ENCODE measurements at places on chromosomes 4 and X.

GRCh38 chrX:349196-349595 is 30.6 kb upstream of the GTPBP6 start:
- no peak for DNase-seq

GRCh38 chr4:62517716-62518115 is 1317.6 kb downstream of the ADGRL3 start:
- DNase-seq = no peak

GRCh38 chrX:27008486-27008885 is 454.7 kb downstream of the PPP4R3C start:
- no peak for DNase-seq

- no peak for DNase-seq
Measured at GRCh38 chrX:41086627-41086932, 1.3 kb downstream of the USP9X start.

- no peak for DNase-seq
Measured at GRCh38 chr4:76799718-76800117, 98.2 kb downstream of the SOWAHB start.

- DNase-seq = peak; percentile 23
Measured at GRCh38 chr4:26985873-26986272, 125.2 kb downstream of the STIM2 start.

- no peak for DNase-seq
Measured at GRCh38 chrX:155873188-155873587, 8.0 kb upstream of the VAMP7 start.

GRCh38 chr4:2930135-2930757 is 33.0 kb downstream of the NOP14 start:
- DNase-seq = no peak

DNA sequence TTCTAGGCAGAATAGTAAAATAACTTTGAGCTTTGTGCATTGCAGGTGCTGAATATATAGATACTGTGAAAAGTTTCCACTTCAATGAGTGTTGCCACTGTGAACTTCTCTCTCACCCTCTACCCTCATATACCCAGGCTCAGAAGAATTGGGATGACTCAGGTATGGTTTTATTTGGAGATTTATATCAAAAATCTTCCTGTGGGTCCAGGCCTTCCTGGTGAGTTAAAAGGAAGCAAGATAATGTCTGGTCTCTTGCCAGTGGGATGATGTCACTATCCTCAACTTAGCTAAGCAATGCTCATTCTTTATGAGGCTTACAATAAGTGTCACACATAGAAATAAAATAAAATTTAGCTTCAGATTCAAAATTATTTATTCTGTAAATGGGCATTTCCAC is 153.3 kb upstream of the TENT5D start:
- DNase-seq = no peak

DNA sequence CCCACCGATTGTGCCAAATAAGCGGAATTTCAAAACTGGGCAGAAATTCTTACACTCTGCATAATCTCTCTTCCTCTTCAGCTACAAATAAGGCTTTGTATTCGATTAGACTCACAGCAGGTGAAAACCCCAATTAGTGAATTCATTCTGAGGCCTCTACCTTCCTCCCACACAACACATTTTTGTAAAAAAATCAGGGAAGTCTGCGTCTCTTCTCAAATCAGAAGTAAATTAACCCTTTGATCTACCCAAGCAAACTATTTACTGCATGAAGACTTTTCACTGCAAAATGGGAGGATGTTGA is 200.6 kb upstream of the FTHL17 start:
- peak; percentile 13 for DNase-seq

- DNase-seq = no peak
Measured at GRCh38 chr4:121593760-121594159, 103.0 kb downstream of the ANXA5 start.

DNA sequence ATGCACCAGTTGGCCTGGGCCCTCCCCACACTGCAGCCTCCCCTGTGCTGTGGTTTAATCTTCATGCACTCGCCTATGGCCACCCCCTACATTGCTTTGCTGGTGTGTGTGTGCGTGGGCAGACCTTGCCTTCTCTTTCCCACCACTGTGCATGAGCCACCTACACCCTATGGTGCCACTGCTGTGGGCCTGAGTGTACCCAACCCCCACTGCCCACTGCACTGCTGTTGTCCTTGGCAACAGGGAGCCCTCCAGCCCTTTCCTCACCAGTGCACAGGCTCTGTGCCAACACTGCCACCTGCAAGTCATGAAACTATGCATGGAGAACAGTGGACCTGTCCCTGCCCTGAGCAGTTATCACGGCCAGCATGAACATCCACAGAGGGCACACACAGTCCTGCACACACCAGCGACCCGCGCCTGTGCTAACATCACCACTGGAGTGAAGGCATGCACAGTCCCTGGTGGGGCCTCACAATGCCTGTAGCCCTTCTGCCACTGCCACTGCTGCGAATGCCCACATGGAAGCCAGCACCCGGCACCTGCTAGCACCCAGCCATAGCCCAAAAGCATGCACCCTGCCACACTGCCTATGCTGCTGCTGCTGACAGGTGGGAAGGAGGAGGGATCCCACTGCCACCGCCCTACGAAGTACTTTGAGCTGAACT is 237.8 kb upstream of the ARSJ start:
- no peak for DNase-seq

- DNase-seq = no peak
Measured at GRCh38 chr4:32161392-32161791, 1441.2 kb downstream of the PCDH7 start.

- no peak for DNase-seq
Measured at GRCh38 chr4:21901831-21902230, 46.7 kb downstream of the KCNIP4 start.

- no peak for DNase-seq
Measured at GRCh38 chr4:89275587-89275986, 32.0 kb downstream of the GPRIN3 start.

- DNase-seq = no peak
Measured at GRCh38 chr4:98262431-98262830, 1.2 kb downstream of the RAP1GDS1 start.

DNA sequence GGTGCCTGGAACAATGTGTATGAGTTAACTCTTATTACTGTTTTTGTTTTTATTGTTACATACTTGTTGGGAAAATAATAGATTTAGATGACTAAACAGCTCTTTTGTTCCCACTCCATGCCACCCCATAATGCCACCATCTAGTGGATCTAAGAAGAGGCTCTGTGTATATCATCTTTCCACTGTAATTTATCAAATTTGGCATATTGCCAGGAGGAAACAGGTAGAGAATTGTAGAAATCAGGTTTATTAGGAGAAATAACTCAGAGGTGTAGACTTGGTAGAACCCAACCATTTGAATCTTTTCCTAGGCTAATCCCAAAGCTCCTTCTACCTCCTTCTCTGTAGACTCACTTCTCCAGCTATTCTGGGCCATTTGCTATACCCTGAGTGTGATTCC is 150.6 kb downstream of the GATB start:
- DNase-seq = no peak

DNA sequence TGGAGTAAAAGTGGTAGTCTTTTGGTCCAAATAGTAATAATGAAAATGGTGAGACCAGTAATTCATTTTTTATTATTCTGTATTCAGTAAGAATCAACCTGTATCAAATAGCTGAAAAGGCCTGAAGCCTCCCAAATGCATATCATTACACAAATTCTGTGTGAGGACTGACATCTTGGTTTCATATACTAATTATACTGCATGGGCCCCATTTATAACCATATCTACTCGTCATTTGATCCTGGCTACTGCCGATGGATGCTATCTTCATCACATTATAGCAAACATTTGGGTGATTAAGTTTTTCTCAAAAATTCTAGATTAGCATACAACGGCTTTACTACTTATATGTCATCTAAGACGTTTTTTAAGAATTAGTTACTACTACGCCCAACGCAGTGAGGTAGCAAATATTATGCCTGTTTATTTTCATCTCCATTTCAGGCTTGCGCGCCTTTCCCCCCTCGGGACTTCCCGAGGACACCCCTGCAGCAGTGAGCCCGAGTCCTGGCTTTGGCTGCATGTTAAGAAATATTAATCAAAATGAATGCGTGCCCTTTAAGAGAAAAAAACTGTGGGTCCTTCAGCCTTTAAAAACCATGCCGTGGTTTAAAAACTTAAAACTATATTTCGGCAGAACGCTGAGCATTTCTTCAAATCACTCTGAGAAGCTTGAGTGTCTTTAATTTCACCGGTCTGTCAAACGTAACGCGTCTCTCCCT is 814 bp upstream of the MMAA start:
- peak; percentile 31 for DNase-seq
